ENCODE measurements at places on chromosomes 11 and 22.

GRCh38 chr11:107707215-107707671 lies 4.6 kb downstream of the SLN start:
- peak; percentile 90 for DNase-seq

DNA sequence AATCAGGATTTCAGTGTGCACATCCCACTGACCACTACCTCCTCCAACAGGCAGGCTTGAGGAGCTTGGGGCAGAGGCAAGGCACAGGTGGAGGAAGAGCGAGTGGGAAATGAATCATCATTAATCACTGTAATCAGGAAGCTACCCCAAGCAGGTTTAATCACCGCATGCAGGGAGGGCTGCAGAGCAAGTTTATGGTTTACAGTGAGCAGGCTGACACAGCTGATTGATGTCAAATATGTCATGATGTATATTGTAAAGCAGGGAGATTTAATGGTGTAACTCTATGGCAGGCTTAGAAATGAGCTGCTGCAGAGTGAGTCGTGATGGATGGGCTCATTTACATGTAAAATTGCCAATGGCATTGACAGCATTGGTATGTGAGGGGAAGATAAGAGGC lies 441.0 kb downstream of the NTM start:
- no peak for DNase-seq

DNA sequence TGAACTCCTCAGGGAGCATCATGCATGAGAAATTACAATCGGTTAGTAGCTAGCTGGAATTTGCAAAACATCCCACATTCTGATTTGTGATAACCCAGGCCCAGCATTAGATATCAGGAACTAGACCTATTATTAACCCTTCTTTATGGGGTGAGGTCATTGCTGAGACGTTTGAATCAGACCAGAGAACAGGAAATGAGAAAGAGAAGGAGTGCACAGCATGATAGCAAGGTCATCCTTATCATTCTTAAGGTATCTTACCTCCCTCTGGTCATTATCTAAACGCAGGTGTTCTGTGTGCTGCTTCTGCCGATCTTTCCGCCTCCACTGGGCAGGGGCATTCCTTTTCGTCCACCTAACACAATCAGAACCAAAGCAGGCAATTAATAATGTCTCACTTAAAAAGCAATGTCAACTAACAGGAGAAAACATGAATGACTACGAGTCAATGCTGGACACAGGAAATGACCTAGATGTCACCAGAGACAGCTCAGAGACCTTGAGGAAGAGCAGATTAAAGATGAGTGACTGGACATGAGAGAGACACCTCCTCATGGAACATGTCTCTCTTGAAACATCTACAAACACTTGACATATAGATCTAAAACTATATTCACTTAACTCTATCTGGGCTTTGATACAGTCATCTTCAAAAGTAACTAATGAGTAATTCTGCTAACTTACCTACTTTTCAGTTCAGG lies 78.3 kb upstream of the SCUBE2 start:
- DNase-seq = no peak

DNA sequence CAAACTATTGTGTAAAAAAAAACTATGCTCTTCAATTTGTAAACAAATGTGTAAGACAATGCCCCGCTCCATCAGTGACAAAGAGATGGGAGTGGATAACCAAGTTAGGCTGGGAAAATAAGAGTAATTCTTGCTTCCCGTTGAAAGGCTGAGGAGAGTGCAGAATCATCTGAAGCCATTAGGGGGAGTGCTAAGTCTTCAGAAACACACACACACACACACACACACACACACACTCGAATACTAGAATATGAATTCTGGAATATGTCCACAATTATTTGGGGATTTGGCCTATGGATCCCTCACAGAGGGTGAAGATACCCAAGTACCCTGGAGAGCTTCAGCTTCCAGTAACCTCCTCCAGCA lies 27.8 kb upstream of the ROBO3 start:
- peak; percentile 75 for DNase-seq

DNA sequence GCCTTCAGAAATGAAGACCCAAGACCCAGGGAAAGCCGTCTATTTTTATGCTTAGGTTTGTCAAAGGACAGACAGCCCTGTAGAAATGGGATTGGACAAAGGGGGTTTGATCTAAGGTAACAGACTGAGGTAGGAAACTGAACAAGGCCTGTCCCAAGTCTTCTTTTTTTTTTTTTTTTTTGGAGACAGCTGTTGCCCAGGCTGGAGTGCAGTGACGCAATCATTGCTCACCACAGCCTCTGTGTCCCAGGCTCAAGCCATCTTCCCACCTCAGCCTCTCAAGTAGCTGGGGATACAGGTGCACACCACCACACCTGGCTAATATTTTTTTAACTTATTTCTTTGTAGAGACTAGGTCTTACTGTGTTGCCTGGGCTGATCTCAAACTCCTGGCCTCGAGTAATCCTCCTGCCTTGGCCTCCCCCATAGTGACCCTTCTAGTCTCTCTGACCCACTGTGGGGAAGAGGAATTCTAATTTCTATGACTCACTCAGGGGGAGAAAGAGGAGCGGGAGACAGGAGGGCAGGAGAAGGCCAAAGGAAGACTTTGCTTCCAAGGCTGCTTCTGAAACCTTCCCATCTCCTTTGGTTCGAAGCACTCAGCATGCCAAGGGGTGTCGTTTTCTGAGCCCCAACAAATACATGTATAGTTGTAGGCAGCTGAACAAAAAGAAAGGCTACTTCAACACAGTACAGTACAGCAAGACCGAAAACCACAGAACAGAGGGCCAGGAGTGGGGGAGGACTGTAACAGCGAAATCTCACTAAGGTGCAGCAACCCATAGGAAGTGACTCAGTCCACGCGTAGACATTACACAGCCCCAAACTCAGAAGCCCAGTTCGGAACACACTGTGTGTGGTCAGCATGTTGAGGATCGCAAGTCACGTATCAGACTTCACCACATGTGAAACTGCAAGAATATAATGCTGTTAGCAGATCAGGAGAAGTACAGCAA lies 872 bp downstream of the TMA7B start:
- no peak for DNase-seq

DNA sequence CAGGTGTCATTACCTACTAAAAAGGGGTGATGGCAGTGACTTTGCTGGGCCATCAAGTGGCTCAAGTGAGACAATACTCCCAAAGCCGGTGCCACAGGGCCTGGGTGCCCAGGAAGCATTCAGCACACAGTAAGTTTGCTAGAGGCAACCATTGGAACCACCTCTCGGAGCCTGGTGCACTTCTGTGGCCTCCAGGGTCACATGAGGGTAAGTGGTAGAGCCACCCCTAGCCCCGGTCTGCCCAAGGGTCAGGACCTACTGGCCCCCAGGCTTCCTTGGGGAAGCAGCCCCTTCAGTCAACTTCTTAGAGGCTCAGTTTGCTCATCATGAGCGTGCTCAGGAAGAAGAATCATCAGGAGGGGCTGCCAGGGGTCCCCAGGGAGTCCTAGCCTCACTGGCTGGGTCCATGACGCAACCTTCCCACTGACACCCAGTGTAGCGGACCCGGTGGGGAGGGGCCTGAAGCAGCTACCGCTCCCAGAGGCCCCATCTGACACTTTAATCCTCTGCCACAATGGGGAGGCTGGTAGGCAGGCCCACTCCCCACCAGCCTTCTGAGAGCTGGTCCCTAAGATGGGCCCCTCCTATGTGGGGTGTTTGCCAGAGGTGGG lies 17.5 kb upstream of the RASL10A start:
- no peak for DNase-seq

- DNase-seq = peak; percentile 66
Observed at GRCh38 chr11:71080239-71081097, 171.9 kb downstream of the SHANK2 start.

Data from myocyte (in vitro differentiated cells).